ENCODE measurements at places on chromosomes 1 and 21. TPM values are rescaled to one million over a fixed set of nuclear protein-coding genes. Genes with fewer than 3 reads are reported as not detected.
A peak's percentile ranks its signal among the peaks of the same experiment; 100 is the strongest.

GRCh38 chr1:175649416-175649815 is 94.0 kb downstream of the TNR start:
- no peak for DNase-seq

DNA sequence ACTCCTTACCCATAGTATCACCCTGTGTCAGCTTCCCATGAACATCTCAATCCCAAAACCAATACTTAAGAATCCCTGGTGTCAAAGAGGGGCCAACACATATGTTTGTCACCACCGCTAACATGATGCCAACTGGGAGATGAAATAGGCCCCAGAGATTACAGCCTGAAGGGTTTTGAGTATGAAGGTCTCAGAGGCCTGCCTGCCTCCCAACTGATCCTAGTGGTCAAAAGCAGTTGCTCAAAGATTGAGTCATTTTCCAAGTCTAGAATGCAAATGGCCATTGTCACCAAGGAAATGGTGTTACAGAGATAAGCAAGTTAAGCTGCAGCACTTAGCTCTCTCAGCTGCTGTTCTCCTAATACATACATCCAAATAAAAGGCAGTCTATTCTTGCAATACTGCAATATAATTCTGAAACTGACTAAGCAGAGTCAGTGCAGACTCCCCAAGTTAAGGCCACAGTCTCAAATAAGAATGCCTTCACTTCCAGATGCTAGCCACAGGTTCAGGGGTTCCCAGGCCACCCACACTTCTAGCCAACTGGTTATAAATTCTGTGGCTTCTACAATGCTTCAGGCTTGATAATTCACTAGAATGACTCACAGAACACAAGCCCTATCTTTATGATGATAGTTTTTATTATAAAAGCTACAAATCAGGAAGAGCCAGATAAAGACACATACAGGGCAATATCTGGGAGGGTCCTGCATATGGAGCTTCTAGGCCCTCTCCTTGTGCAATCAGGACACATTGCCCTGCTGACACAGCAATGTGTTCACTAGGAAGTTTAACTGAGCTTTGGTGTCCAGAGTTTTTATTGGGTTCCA is 18.7 kb downstream of the DUSP10 start:
- DNase-seq: peak; percentile 85

DNA sequence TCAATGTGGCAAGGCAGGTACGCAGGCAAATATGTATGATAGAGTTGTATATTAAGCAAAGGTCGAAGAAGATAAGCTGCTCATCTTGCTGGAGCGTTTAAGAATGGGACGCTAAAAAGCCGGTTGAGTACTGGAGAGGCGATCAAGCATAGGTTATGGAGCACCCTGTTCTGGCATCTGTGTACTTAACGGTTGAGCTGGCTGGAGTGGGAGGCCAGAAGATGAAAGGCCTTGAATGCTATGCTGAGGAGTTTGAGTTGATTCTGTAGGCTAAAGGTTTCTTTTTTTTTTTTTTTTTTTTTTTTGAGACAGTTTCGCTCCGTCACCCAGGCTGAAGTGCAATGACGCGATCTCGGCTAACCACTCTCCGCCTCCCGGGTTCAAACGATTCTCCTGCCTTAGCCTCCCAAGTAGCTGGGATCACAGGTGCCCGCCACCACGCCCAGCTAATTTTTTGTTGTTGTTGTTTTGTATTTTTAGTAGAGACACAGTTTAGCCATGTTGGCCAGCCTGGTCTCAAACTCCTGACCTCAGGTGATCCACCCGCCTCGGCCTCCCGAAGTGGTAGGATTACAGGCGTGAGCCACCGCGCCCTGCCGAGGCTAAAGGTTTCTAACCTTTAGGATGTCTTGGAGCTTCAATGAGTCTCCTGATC is 850 bp upstream of the KHDC4 start:
- no peak for DNase-seq

GRCh38 chr1:182771187-182771984 is 18.2 kb upstream of the NPL start:
- no peak for DNase-seq

DNA sequence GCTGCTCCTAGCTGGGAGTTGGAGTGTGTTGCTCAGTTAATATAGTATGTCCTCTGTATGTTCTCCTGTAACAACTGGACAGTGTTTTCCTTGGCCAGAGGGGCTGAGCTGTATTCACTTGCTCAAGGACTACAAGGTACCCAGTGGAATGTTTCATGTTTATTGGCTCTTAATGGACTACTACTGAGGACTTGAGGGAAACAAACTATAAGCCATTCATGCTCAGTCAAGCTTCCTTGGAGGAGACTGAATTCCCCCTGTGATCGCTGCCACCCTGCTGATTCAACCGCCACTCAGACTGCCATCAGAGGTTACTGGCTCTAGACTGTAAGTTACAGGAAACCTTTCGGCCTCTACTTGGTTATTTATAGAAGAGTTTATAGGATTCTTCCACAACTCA is 166.6 kb downstream of the ZC3H11B start:
- no peak for DNase-seq

GRCh38 chr1:59481881-59482505 is 185.1 kb downstream of the FGGY start:
- no peak for DNase-seq

GRCh38 chr1:246086191-246086590 is 420.9 kb downstream of the SMYD3 start:
- DNase-seq: no peak

- no peak for DNase-seq
These were observed 68.8 kb downstream of the DDAH1 start for GRCh38 chr1:85396194-85396593.

DNA sequence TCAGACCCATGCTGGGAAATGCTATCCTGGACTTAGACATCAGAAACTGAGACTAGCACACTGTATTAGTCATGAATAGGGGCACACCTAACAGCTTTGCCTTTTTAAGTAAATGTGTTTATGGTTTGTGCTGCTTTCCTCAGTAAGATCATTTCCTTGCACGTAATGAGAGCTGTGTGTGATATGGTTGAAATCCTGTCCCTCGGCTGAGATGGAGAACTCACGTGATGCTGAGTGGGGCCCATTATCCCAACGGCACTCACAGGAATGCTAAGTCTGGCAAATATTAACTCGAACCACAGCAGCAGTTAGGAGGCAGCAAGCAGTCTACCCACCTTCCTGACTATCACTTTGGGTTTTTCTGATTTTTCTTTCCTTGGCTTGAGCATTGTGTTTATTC is 38.2 kb downstream of the BCL9 start:
- peak; percentile 29 for DNase-seq

- DNase-seq: no peak
These were observed 633.0 kb upstream of the B3GALT2 start for GRCh38 chr1:193819376-193819775.

GRCh38 chr1:24111996-24112779 is at the start of gene MYOM3:
Gene MYOM3, minus strand, starts transcription at chr1:24112135. Its CDS starts 3,499 bp downstream, at chr1:24108636.
- peak; percentile 82 for DNase-seq

DNA sequence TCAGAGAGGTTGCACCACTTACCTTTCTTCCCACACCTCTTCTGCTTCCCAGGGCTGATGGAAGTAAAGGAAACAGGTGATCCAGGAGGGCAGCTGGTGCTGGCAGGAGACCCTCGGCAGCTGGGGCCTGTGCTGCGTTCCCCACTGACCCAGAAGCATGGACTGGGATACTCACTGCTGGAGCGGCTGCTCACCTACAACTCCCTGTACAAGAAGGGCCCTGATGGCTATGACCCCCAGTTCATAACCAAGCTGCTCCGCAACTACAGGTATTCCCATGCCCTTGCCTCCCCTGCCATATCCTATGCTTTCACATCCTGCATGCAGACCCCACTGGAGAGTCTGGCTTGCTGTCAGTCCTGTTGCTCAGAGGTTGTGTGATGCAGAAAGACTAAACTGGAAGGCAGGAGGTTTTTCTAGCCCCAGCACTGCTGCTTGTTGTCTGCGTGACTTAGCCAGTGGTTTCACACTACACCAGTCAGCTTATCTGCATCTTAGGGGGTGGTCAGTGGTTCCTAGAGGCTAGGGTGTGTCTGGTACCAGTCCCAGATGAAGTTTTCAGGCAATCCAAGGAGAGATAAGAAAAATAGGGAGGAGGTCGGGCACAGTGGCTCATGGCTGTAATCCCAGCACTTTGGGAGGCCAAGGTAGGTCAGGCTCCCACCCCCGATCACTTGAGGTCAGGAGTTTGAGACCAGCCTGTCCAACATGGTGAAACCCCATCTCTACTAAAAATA is 10.2 kb downstream of the RHOC start:
- DNase-seq: no peak

DNA sequence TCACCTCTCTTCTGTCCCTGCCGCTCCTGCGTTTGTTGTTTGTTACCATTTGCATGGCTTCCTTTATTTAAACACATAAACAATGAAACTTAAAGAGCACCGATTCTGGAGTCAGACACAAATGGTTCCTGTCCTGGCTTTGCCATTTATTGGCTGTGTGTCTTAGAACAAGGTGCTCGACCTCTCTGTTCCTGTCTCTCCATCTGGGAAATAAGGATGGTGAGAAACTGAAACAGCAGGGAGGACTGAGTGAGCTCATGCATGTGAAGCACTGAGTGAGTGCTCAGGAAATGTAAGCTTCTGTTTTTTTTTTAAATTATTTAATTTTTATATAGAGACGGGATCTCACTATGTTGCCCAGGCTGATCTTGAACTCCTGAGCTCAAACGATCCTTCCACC is 148.2 kb upstream of the WNT4 start:
- no peak for DNase-seq

GRCh38 chr21:20646431-20647165 is 351.6 kb upstream of the NCAM2 start:
- DNase-seq: no peak

The OR2L5 gene
- not detected for total RNA-seq

The CFAP107 gene
- not detected for total RNA-seq

The FCRL4 gene
- 0.48 TPM for total RNA-seq

All from astrocyte (in vitro differentiated cells and primary cell).